ENCODE measurements at places on chromosomes 2 and 18.
A peak's percentile ranks its signal among the peaks of the same experiment; 100 is the strongest.

DNA sequence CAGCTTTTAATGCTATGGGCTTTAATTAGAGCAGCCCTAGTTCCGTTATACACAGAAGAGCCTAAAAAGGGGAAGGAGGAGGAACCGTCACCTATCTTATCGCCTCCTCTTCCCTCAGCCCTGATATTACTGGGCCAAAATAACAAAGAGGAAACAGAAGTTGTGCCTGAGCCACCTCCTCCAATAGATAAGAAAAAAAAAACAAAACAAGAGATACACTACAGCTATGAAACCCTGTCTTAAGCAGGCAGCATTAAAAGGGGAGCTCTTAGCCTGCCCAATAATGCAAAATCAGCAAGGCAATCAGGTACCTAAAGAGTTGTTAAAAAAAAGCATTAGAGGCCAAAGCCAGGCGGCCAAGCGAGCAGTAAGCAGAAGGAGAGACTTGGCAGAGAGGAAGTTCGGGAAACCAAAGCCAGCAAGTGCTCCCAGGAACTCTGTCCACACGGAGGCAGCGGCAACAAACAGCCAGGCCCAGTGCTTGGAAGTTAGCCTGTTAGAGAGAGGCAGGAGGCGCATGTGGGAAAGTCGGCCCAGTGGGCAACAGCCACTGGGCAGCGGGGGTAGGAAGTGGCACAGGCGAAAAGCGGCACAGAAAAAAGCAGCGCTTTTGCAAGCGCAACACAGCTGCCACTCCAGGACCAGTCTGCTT is 41.8 kb upstream of the PDK1 start:
- DNase-seq: no peak

- no peak for DNase-seq
These were observed 604.8 kb downstream of the CPS1 start for GRCh38 chr2:211161236-211161635.

- DNase-seq: no peak
These were observed 219.4 kb upstream of the REV1 start for GRCh38 chr2:99709229-99709628.

- DNase-seq: no peak
These were observed 928 bp downstream of the GPR39 start for GRCh38 chr2:132417430-132418035.

GRCh38 chr2:84065857-84066256 is 393.2 kb downstream of the SUCLG1 start:
- DNase-seq: no peak

DNA sequence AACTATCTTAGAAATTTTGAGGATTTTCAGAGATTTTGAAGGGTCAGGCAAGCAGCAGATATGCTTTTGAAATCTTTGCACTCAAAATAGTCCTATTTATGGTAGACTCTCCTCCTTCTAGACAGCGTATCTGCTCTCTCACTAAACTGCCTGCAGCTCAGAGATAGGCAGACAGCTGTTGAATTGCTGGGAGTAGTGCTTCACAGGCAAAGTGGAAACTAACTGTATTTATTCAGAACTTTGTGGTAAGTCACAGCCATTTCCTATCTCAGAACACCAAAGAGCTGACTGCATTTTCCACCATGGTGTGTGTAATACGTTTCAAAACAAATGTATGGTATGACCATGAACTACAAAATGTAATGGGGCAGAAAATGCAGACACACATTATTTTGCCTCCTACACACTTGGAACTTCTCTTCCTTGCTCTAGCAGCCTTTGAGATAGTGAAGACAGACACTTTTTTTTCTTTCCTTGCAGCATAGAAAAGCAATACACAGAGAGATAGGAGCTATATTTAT is 352.4 kb downstream of the LRP1B start:
- DNase-seq: no peak

GRCh38 chr2:201891676-201892075 is 85.3 kb downstream of the CDK15 start:
- DNase-seq: no peak

DNA sequence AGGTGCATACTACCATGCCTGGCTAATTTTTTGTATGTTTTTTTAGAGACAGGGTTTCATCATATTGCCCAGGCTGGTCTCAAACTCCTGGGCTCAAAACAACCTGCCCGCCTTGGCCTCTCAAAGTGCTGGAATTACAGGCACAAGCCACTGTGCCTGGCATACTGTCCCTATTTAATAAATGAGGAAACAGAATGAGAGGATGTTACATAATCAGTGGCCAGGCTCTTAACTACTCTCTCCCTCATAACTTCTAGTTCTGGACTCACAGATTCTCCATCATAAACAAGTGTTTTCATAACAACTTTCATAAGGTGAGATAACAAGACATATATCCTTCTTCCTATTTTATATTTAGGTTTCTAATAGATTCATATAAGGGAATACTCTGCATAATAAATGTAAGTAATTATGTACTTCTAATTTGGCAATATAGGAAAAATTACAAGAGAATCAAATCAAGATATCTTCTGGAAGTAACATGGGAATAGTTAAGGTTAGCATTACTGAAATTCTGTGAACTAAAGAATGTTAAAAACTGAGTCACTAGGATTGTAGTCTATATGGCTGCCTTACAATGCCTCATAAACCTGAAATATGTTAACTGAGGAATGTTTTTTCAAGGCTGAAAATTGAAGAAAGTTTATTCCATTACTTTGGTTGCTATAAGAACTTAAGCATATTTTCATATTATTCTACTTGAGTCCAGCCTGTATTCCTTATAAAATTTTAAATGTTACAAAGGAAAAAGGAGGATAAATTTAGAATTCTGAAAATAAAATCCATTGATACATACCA is 71.3 kb downstream of the SLC25A12 start:
- DNase-seq: peak; percentile 31

GRCh38 chr2:197827618-197828017 is 23.2 kb downstream of the PLCL1 start:
- peak; percentile 33 for DNase-seq

DNA sequence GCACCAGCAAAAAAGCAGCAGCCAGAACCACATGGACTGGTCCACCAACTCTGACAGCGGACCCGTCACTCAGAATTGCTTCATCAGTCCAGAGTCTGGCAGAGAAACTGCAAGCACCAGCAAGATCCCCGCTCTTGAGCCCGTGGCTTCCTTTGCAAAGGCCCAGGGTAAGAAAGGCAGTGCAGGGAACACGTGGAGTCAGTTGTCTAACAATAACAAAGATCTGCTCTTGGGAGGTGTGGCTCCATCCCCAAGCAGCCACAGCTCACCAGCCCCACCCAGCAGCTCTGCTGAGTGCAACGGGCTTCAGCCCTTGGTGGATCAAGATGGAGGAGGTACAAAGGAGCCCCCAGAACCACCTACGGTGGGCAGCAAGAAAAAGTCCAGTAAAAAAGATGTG is 269.3 kb downstream of the SETBP1 start:
- DNase-seq: no peak

- no peak for DNase-seq
These were observed 482.2 kb downstream of the DCC start for GRCh38 chr18:52822160-52822559.

- peak; percentile 23 for DNase-seq
These were observed 261.1 kb downstream of the CNTNAP5 start for GRCh38 chr2:124286089-124286783.

GRCh38 chr2:59594671-59595222 is 958.7 kb downstream of the BCL11A start:
- no peak for DNase-seq

DNA sequence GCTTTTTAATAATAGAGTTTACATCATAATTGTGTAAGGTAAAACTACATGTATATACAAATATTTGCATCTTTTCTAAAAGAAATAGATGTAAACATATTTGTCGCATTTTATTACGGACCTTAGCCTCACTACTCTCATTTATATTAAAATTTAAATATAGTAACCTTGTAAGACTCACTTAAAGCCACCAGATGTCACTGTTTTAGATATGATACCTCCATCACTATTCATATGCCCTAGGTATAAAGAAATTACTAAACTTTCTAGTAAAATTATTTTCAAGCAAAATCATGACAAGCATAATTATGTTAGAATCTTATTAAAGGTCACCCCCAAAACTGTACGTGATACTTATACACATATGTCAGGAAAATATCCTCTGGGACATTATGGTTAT is 674.3 kb upstream of the REG3G start:
- no peak for DNase-seq

Measured in fibroblast of skin of abdomen (primary cell).